ENCODE measurements at places on chromosomes 5 and 9.

GRCh38 chr9:4980086-4980727 lies 4.9 kb upstream of the JAK2 start:
- no peak for DNase-seq

DNA sequence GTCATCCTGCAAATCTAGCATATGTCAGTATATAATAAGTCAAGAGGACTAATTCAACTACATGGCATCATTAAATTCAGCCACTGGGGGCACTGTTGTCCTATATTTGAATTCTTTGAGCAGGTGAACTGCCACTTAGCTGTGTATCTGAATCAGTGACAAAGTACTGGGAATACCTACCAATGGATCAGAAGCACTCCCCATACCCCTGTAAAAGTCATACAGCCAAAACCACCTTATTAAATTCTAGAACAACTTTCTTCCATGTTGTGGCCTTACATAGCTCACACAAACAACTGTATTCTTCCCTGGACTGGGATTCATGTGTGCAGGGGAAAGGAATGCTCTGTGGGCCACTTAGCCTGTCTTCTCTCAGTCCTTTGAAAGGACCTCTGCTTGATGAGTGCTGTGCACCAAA lies 57.4 kb upstream of the PLPP6 start:
- DNase-seq = no peak

GRCh38 chr9:137349471-137350033 lies 47.5 kb upstream of the NRARP start:
- no peak for DNase-seq

- DNase-seq = no peak
These were observed 202.8 kb downstream of the CCDC171 start for GRCh38 chr9:15755660-15756059.

- DNase-seq = no peak
These were observed 477.5 kb upstream of the EDIL3 start for GRCh38 chr5:84862132-84862531.

DNA sequence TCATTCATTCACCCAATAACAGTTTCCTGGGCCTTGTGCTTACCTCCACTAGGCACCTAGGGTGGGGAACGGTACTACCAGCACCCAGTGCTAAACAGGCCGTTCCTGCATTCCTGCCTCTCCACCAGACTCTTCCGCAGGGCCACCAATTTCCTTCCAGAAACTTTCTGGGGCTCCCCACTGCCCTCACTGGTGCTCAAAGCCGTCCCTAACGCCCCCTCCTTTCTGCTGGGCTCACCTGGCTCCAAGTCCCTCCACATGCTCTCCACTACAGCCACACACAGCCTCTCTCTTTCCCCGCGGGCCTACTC lies 1.4 kb downstream of the PHF19 start:
- no peak for DNase-seq

- DNase-seq = no peak
These were observed 159.7 kb downstream of the TLE1 start for GRCh38 chr9:81529556-81530193.

DNA sequence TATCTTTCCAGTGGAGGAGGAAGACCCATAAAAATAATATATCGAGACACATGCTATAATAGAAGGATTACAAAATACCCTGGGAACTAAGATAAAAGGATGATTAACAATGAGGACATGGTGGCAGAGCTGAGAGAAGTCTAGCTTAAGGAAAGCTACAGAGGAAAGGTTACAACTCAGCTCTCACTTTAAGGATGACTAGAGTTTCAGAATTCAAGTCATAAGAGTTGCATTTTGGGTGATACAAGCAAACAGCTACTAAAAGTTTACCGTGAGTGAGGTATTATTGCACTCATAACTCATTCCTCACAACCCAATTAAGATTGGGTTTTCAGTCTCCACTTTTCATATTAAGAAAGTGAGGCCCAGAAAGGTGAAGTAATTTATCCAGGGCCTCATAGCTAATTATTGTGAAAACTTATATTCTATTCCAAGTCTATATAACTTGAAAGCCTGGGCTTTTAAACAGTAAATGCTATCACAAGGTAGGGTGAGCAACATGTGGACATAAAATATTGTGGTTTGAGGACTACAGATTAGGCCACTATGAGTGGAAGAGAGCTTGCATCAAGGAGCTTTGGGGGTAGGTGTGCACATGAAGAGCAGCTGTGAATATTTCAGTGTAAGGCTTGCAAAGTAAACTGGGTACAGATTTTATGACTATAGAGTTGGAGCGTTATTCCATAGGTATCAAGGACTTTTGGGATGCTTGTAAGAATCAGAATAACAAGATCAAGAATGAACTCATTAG lies 28.0 kb downstream of the JAKMIP2 start:
- DNase-seq = no peak

DNA sequence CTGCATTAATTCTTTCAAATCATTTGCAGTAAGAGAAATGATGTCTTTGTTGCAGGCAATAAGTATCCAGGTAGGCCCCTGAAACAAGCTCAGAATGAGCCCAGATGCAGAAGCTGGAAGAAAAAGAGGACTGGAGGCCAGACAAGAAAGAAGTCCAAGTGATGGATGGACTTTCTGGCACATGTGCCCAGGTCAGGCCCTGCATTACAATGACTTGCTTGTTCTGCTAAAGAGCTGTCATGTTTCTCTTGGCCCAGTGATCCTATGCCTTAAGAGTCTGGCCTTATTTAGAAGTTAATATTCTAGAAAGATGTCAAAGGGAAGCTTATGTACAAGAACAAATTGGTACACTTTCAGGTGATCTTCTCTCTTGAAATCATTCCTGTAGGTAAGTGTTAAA lies 64.8 kb downstream of the DPYSL3 start:
- no peak for DNase-seq

DNA sequence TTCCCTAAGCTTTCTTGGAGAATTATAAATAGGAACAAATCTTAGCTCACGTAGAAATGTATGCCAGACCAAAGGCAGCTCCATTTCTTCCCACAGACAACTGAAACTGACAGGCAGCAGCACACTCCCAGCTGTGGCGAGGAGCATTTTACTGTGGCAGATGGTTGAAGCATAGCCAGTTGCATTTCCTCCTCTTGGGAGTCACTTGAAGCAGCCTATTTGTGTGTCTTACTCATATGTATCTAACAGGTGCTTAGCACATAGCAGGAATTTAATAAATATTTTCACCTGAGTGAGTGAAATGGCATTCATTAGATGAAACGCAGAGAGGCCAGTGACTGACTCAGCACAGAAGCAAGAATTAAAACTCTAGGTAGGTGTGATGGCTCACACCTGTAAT lies 12.3 kb upstream of the MTMR12 start:
- no peak for DNase-seq

DNA sequence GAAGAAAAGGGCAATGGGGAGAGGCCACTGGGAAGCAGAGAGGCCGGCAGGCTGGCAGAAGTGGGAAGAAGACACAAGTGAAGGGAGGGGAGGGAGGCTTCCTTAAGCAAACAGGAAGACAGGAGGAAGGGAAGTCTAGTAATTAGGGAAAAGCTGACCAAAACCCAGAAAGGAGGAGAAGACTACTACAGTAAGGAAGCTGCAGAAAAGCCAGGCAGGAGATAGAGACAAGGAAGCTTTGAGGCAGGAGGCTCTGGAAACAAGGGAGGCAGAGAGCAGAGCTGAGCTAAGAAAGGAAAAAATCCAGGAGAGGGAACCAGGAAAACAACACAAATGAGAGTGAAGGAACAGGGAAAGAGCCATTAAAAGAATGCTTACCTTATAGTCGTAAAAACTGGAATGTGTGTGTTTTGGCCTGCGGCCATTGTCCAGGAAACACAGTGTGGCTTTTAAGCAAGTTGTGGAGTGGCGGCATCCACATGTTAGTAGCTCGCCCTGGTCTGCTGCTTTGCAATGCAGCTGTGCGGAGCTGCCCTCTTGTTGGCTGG lies 317.1 kb upstream of the CLINT1 start:
- no peak for DNase-seq

- DNase-seq = no peak
These were observed 17.1 kb downstream of the RNF44 start for GRCh38 chr5:176519810-176520720.

DNA sequence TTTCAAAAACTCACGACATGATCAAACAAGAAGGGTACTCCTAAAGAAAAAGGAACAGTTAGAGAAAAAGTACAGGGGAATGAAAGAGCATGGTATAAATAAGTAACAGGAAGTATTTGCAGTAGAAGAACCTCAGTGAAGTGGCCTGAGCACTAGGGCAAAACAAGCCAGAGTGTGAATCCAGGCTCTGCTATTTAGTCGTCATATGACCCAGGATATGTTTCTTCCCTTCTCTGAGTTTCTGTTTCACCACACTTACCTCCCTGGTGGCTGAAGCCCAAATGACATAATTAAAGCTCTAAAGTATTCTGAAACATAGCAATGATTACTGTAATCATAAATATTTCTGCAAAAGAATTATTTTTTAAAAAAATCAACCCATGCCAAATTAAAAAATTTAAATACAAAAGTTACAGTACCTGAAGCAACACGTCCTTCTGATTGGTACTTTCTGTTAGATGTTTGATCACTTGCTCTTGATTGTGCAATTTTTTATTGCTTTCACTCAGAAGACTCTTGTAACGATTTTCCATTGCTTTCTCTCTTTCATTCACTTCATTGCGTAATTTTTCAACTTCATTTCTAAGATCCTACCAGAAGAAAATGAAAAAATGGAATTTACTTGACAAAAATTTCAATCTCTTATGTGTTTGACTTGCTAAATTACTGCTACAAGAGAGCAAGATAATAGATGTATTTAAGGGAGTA lies 88.9 kb downstream of the CDK5RAP2 start:
- no peak for DNase-seq
